ENCODE measurements at places on chromosomes 3 and 15.

DNA sequence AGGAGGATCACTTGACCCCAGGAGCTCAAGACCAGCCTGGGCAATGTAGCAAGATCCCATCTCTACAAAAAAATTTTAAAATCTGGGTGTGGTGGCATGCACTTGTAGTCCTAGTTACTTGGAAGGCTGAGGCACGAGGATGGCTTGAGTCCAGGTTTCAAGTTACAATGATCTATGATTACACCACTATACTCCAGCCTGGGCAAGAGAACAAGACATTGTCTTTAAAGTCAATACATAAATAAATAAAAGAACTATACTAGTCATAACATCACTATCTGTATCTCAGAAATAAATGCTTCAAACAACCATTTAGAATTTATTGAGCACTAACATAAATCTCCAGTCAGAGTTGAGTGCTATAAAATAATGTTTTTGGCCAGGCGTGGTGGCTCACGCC lies 8.5 kb upstream of the PHLDB2 start:
- DNase-seq: no peak

GRCh38 chr3:149174901-149175300 lies 45.5 kb downstream of the HPS3 start:
- DNase-seq: no peak

- peak; percentile 60 for DNase-seq
These were observed 29.8 kb downstream of the STT3B start for GRCh38 chr3:31562525-31562924.

DNA sequence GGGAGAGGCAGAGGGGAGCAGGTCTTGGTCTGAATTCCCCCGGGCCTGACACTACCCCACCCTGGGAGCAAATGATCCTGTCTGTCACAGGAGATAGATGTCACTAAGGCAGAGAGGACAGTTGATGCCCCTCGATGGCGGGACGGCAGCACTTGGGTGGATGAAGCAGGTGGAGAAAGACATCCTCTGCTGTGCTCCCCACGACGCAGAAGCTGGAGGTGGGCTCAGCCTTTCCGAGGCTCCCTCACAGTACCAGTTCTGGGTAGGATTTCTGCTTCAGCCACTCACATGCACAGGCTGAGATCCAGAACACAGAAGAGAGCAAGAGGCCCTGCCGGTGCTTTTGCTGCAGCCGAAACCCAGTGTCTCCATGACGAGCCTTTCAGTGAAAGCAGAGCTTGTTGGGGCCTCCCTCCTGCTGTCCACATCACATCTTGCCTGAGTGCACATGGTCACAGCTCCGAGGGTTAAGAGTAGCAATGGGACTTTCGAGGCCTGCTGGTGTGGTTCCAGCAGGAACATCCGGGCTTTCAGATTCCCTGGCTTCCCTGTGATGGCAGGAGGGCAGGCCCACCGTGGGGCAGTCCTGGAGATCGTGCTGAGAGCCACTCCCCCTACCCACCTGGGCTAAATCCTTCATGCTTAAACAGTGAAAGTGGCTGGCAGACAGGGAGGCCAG lies 107.3 kb upstream of the PRR20G start:
- no peak for DNase-seq

GRCh38 chr15:40243126-40243810 lies 4.4 kb downstream of the PAK6 start:
- DNase-seq: no peak
